ENCODE measurements at places on chromosomes 4 and X.

GRCh38 chr4:104879854-104880253 lies 266.8 kb upstream of the TET2 start:
- DNase-seq, result no peak

GRCh38 chr4:15451866-15452765 lies 17.6 kb upstream of the CC2D2A start:
- peak; percentile 96 for DNase-seq

DNA sequence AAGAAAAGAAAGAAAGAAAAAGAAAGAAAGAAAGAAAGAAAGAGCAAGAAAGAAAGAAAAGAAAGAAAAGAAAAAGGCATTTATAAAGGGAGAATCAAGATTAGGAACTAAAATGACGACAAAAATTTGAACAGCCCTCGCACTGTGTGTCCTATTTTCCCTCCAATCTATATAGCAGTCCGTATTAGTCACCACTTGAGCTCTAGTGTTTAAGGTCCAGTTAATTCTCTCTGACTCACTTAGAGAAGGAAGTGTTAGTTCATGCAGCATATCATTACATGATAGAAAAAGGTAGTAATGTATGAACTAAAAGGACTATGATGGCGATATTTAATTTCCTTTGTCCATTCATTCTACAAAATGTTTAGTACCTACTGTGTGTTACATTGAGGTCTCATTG lies 122.7 kb downstream of the CBLL2 start:
- peak; percentile 52 for DNase-seq

GRCh38 chr4:40507977-40508376 lies 121.7 kb downstream of the RBM47 start:
- DNase-seq, result no peak

DNA sequence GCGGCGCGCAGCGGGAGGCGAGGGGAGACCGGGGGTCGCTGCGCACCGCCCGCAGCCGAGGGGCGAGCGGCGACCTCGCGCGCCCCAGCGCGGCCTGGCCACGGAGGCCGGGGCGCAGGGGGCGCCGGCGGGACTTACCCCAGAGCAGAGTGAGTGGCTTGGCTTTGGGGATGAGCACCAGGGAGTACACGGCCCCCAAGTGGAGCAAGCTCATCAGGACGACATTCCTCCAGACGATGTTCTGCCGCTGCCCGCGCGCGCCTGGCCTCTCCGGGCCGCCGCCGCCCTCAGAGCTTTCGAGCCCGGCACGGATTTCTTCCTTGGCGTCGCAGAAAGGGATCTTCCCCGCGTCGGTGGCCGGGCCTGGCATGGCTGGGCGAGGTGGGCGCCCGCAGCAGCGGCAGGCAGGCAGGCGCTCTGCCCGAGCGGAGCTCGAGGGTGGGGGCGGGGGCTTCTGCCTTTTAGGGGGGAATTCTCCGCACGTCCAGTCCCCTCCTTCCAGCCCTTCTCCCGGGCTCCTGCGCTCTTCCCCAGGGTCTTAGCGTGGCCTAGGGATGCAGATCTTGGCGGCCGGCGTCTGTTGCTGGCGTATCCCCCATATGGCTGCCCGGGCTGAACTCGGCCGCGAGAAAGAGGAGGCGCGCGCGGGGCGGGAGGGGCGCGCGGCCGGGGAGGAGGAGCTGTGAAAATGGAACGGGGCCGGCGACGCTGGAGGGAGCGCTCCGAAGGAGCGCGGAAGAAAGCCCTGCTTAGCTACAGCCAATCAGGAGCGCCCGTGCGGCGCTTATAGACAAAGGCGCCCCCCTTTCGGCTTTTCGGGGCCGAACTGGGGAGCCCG lies at the start of gene SCD5:
Gene SCD5, minus strand, starts transcription at position 629 of the 838 bp plus-strand sequence. Its CDS starts 259 bp downstream, at position 370.
- DNase-seq, result peak; percentile 90

DNA sequence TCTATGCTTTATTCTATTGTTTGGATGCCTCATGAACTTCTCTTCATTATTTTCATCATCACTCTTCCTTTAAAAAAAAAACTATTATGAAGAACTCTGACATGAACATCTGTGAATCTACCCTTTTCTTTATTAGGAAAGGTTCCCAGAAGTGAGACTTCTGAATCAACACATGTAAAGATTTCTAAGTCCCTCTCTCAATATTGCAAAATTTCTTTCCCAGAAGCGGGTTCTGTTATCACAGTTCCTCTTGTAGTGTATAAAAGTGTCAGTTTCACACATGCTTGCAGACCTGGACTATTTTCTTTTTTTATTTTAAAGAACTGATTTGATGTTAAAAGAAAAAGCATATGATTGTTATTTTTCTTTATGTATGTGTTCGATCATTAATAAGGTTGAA lies 330.8 kb upstream of the KLF3 start:
- no peak for DNase-seq

- DNase-seq, result no peak
Observed at GRCh38 chr4:164683040-164683439, 70.9 kb upstream of the SMIM31 start.

DNA sequence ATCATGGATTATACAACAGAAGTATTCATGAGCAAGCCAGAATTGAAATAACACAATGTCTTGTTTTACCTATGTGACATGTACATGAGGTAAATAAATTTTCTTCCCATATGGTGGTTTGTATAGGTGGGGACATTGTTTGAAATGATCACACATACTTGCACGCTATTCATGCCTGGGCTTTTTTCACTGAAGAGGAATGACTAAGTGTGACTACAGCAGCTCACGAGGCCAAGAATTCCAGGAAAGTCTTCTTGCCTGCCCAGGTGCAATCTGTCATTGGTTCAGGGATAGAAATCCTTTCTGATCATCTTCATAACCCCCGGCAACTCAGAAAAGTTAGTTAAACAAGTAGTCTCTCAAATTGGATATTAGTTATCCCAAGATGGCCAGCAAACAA lies 36.3 kb upstream of the AREG start:
- no peak for DNase-seq

- DNase-seq, result peak; percentile 39
Observed at GRCh38 chr4:42995343-42995944, 102.9 kb downstream of the GRXCR1 start.

GRCh38 chrX:119423631-119424030 lies 24.5 kb downstream of the SLC25A43 start:
- DNase-seq, result no peak

DNA sequence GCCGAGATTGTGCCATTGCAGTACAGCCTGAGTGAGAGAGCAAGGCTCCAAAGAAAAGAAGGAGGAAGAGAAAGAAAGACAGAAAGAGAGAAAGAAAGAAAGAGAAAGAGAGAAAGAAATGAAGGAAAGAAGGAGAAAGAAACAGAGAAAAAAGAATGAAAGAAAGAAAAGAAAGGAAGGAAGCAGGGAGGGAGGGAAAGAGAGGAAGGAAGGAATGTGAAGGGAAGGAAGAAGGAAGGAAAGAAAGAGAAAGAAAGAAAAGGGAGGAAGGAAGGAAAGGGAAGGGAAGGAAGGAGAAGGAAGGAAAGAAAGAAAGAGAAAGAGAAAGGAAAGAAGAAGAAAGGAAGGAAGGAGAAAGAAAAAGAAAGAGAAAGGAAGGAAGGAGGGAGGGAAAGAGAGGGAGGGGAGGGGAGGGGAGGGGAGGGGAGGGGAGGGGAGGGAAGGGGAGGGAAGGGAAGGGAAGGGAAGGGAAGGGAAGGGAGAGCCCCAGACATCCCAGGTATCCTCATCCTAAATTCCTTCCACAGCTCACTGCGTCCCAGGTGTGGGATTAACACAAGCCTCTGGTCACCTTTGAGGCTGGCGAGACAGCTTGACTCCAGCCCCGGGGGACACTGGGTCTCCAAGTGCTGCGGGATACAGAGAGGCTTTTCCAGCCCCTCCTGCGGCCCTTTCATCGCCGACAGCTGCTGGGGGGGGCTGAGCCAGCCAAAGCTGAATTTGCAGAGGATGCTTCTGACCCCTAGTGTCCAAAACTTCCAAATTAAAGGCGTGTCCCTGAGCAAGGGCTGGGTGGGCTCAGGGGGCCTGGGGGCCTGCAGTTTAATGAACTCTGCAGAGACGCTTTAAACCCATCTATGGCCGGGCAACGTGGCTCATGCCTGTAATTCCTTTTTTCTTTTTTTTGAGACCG lies 24.2 kb upstream of the CSF2RA start:
- no peak for DNase-seq

GRCh38 chr4:20393486-20394100 lies 141.9 kb downstream of the SLIT2 start:
- DNase-seq, result no peak

DNA sequence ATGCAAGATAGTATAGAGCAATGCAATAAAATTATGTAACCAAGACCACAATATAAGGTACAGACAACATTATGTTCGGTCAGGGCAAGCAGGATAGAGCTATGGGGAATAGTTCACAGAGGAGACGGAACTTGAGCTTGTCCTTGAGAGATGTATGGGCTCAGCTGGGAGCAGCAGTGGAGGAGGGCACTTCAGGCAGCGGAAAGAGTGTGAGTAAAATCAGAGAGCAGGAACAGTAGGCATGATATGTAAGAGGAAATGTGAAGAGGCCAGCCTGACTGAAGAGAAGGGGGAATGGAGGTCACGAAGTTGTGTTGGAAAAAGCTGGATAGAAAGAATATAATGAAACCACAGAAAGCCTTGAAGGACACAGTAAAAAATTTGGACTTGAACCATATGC lies 217.2 kb upstream of the NOCT start:
- DNase-seq, result no peak

GRCh38 chr4:184416913-184417734 lies 57.2 kb downstream of the IRF2 start:
- DNase-seq, result no peak

DNA sequence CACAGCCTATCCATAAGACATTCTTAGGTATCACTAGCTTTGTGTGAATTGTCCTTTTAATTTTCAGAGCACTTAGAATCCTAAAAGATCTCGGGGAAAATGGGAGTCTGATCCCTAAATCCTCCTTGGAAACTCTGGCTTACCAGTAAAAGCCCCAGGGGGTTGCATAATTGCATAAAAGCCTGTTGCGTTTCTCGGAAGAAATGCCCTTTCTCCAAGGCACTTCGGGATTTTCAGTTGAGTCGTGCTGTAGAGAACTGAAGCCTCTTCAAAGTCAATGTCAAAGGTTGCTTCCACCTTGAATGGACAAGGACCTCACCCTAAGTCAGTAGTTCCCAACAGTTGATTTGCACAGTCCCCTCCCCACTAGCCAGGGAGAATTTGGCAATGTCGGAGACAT lies 20.8 kb downstream of the FAM184B start:
- DNase-seq, result no peak

- DNase-seq, result peak; percentile 12
Observed at GRCh38 chr4:6562931-6563901, 11.8 kb upstream of the MAN2B2 start.

GRCh38 chr4:114986133-114986532 lies 127.3 kb downstream of the NDST4 start:
- no peak for DNase-seq

- no peak for DNase-seq
Observed at GRCh38 chr4:176188654-176189053, 6.7 kb downstream of the SPATA4 start.

- DNase-seq, result peak; percentile 47
Observed at GRCh38 chr4:73751166-73751565, 10.8 kb downstream of the CXCL8 start.

DNA sequence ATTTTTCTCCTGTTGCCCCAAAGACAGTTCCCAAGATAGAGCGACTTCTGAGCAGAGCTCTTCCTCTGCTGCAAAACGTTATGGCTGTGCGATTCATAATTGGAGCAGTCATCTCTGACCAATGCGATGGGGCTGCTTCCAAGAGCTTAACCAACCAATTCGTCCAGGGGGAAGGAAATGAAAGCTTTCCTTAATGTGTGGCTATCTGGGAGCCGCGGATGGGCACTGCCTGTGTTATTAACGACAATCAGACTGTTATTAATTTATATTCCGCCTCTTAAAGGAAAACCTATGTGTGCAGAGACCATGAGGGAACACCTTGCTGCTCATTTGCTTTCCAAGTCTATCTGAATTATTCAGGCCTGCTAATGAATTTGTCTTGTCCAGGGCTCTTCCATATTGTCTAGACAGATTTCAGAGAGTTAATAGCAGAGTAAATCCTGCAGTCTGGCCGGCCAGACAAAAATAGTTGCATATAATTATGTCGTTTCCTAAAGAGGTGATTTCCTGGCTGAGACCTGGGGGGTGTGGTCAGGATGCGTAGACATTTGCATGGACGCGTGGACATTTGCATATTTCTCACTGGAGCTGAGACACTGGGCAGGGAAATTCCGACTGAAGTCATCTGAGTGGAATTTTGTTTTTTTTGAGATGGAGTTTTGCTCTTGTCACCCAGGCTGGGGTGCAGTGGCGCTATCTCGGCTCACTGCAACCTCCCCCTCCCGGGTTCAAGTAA lies 135.4 kb downstream of the HMX1 start:
- no peak for DNase-seq

DNA sequence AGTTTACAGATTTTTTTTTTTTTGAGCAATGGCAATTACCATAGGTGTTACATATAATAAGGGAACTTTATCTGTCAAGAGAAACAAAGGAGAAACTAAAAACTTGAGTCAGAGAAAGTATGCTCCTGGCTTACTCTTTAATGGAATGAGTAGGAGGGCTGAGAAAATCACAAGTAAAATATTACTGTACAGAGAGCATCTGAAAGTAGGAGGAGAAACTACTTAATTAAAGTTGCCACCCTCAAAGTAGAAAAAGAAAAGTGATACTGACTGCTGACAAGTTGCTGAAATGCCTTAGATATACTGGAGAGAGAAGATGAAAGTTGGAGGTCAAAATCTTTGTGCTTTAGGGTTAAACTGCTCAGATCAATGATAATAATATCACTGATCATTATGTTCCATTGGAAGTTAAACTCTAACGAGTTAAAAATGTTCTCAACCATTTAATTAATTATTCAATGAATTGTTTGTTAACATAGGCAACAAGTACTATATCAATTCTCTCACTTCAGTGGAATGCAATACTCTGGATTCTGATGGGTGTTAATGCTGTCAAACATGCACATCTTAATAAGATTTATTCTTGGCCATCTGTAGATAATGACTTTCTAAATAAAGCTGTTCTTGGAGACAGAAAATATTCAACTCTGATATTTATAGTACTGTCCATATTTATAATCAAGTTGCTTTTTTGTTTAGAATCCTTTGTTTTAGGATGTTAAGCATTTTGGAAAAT lies 61.2 kb upstream of the CAMK2D start:
- no peak for DNase-seq

- no peak for DNase-seq
Observed at GRCh38 chrX:148372925-148373324, 127.5 kb upstream of the AFF2 start.
